Jurkat, Clone E6-1 (cell line): ENCODE measurements at places on chromosomes 3 and 15.

DNA sequence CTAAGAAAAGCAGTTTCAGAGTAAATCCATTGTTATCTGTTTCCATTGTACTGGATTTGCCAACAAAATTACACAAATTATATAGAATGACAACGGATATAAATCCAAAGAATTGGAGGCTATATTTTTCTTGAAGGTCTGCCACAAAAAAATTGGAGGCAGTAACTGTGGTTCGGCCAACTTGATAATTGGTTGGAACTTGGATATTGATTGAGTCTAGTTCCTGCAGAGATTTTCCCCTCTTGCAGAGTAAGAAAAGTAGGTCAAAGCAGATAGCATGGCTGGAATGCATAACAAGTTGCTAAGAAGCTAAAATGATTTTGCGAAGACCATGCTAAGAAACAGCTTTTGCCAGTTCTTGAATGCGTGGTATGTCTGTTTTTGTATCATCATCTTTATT lies 269.6 kb upstream of the CFAP20DC start:
- DNase-seq: no peak

GRCh38 chr3:95289295-95289694 lies 1226.4 kb downstream of the NSUN3 start:
- DNase-seq: no peak

- no peak for DNase-seq
These were observed 40.8 kb downstream of the POLR2M start for GRCh38 chr15:57747206-57747896.

DNA sequence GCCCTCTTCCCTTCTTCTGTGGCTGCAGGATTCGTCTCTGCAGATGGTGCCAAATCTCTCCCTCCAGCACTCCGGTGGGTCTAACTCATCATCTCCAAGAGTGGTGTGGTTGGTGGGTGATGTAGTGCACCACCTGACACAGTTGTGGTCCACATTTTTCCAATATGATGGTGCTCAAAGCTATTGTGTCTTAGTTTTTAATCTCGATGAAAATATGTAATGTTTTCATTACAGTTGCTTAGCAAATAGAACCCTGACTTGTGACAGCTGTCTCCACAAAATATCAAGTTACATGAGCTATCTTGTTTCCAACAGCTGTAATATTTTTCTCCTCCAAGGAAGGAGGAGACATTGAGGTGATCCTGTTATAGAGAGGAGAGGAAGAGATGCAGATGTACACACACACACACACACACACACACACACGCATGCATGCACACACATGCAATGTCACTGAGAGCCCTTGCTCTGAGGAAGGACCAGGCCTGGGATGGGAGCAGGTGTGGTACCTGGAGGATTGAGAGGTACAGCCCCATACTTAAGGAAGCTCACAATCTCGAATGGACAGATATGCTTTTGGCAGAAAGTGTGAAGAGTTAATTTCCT lies 15.7 kb upstream of the ESYT3 start:
- no peak for DNase-seq

DNA sequence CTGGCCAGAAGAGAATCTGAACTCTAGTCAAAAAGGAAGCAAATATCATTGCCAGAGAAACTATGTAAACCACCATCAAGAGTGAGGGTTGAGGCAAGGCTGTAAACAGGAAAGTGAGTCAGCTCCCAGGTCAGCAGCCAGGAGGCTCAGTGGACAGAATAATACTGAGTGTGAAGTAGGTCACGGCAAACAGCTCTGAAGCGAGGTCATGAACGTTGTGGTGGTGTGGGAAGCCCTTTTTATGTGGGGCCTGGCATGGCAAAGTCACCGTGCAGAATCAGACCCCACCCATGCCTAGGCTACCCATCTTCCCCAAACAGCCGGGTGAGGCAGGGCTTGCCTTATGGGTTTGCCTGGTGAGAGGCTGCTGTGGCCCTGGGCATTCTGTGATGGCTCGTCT lies 43.9 kb downstream of the THBS1 start:
- DNase-seq: no peak

DNA sequence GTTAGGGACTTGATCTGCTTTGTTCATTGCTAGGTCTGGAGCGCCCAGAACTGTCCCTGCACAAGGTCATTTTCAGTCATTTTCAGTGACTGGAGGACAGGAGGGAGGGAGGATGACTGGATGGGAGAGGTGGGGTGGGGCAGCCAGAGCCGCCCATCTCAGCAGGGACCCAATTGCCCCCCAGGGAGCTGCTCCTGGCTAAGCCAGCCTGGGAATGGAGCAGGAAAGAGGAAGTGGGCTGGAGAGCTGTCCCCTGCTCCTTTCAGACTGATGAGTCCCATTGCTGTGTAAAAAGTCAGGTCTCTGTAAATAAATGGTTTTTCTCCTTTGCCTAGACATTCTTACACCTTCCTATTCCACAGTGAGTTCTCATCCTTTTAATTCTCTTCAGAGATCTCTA lies 98.4 kb upstream of the RAD18 start:
- DNase-seq: no peak

- peak; percentile 80 for DNase-seq
These were observed 1.2 kb downstream of the RGMA start for GRCh38 chr15:93087825-93088199.

DNA sequence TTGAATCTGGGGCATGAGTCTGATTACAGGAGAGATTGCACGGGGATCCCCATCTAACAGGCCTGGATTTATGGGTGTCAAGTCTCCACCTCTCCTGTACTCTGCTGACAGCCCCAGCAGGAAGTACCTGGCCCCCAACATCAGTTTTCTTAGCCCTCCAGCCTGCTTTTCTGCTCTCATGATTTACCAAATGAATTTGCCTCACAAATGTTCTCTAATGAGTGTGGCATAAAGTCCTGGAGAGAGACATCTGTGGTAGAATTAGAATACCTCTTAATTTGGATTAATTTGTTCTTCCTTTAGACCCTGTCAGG lies 60.1 kb downstream of the FNDC3B start:
- DNase-seq: no peak

DNA sequence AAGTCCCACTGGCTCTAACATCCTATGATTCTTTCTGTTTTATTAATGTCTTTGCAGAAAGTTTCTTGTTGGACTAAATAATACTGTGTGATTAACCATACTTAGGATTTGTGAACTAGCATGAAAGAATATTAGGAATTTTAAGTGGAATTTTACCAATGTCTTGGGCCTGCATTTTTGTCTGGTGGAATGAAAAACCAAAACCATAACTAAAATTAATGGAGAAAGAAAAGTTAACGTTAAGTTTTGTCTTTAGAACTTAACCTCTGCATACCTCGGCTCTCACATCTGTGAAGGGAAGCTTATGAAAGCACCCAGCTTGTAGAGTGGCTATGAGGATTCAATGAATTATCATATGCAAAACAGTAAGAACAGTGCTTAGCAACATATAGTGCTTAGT lies 6.5 kb downstream of the FBN1 start:
- no peak for DNase-seq

DNA sequence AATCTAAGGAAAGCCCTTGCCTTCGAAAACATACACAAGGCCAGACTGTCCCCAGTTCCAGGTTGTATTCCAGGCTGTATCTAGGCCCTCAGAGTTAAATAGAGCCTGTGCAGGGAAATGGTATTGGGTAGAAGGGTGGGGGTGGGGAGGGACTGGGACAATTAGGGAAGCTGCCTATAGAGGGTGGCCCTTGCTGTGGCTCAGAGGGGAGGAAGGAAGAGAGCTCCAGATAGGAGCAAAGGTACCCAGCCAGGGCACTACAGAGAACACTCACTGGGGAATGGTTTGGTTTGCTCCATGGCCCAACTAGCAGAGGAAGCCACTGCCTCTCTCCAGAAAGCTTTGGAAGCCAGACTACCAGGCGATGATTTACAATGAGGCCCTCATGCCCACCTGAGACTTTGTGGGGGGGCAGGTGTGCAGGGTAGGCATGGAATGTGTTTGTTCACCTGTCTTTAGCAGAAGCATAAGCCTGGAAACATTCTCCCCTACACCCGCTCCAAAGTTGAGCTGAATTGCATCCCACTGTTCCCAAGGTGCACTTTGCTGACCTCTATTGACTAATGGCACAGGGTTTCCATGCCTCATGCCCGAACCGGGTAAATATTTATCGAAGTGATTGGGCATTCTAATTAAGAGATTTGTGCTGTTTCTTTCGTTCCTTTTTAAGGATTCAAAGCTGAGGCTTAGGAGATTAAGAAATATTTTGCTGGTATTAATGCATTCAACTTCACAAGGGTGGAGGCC lies 6.3 kb upstream of the TLE3 start:
- DNase-seq: no peak

DNA sequence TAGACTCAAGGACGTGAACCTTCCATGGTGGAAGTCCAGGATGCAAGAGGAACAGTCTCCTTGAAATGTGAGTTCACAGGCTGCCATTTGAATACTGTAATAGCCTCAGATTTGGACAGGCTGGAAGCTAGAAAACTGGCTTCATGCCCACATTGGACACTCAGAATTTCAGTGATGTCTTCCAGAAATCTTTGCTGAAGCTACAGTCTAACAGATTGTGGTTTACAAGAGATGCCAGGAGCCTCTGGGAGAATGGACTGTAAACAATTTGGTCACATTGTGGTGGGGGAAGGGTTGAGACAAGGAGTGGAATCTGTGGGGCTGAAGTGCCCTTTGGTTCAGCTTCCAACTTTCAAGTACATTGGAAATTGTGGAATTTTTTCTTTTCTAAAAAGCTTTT lies 252.0 kb upstream of the PROK2 start:
- DNase-seq: no peak

DNA sequence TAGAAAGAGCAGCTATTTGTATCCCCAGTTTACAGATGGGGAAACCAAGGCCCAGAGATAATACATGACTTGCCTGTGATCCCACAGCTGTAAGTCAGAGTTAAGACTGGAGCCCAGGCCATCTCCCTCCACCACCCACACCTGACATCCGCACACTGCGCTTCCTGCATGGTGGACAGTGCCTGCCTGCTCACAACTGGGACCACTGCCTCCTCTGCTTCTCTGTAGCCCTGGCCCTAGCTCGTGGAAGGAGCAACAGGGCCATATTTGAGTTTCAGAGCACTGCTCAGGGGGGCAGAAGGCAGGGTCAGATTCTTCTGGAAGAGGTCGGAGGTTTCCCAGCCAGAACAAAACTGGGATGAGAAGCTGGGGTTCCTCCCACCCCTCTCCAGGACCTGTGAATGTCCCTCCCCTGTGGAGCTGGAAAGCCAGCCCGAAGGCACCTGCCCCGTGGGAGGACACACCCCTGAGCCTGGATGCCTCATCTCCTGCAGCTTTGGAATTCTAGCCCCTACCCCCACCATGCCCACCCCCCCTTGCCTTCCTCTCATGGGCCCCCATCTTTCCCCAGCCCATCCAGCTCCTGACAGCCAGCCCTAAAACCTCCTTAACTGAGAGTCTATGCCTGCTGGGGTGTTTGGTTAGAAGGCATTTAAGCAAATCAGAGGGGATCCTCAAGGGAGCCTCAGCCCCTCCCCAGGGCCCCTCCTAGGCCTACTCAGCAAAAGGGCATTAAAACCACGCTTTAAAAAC lies 100.1 kb downstream of the TPRA1 start:
- DNase-seq: no peak

DNA sequence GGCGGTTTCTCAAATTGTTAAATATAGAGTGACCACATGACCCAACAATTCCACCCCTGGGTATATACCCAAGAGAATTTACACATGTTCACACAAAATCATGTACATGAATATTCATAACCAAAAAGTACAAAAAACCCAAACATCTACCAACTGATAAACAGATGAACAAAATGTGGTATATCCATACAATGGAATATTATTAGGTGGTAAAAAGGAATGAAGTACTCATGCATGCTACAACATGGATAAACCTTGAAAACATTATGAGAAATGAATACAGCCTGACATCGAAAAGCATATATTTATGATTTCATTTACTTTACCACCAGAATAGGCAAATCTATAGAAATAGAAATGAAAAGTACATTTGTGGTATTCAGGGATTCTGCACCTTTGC lies 7.4 kb downstream of the PLCB2 start:
- DNase-seq: no peak

DNA sequence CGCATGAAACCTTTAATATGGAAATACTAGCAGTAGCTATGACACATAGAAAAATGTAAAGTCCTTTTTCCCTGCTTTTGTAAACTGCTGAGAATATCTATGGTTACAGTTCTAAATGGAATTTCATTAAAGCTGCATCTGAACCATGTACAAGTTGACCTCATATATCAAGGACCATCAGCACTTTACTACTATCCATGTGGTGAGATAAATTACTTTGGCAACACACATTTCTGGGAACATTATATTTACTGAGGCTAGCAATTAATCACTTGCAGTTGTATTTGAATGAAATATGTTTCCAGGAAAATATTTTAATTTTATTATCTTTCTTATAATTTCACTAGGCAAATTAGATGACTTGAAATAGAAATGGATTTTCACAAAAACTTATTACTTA lies 545.5 kb downstream of the NAALADL2 start:
- no peak for DNase-seq

DNA sequence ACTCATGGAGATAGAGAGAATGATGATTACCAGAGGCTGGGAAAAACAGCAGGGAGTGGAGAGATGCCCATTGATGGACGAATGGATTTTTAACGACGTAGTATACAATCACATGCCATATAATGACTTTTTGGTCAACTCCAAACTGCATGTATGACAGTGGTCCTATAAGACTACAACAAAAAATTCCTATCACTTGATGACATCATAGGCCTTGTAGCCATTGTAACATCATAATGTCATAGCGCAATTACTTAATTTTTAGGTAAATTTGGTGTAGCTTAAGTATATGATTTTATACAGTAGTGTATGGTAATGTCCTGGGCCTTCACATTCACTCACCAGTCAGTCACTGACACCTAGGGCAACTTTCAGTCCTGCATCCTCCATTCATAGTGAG lies 264.3 kb downstream of the RAP2B start:
- no peak for DNase-seq

- DNase-seq: no peak
These were observed 7.3 kb downstream of the PRKCD start for GRCh38 chr3:53168175-53168923.

DNA sequence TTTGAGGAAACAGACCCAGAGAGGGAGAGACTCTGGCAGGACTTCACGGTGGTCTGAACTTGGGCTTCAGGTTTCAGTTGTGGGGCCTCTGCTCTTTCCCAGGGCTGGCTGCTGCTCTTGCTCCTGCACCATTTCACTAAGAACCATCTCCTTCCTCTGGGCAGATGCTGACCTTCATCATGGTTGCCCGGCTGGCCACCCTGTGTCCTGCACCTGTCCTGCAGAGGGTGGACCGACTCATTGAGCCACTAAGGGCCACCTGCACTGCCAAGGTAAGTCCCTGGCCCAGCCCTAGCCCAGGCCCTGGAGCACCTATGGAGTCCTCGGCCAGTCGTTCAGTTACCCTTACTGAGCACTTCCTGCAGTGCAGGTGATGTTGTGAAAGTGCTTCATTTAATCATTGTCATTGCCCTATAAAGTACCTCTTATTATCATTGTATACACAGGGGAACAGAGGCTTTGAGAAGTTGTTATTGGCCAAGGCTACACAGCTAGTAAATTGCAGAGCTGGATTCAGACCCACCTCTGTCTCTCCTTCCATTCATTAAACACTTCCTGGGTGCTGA lies 10.0 kb downstream of the RPL32 start:
- no peak for DNase-seq

DNA sequence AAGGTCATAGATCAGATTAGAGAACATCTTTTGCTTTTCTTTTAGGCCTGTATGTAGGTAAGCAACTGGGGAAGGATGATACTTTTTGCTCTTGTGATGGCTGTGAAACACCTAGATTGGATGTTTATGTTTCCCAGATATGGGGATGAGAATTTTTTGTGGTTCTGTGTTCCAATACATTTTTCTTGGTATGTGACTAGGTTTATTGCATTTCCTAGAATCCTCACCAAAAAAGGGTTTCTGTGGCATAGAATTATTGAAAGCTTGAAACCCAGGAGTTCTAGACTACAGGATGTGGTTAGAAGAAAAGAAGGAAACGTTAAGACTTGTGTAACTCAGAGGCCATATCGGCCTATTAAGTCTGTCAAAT lies 25.8 kb downstream of the OXNAD1 start:
- DNase-seq: peak; percentile 84
